ENCODE measurements at places on chromosomes 13 and 19.

DNA sequence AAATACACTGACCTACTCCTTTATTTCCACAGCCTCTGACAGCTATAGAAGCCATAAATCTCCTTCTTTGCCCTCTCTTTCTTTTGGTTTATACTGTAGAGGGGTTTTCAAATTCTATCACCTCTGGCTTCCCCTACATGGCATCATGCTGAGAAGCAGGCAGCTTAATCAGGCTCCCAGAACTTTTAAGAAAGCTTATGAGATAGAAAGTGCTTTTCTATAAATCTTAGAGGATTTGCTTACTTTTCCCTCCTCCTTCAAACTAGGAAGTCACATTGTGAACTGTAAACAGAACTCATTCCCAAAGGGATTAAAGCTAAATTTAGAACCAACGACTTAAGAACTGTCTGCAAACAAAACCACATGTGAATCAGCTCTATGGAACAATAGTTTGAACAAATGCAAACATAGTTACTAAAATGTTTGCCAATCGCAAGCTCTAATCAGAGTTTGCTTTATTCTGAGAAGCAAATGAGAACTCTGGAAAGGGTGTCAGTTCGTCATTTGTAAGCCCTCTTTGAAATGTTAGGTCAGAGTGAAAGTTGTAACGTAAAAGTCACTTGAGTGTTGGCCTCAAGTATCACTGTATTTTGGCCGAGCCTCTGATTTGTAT, 344.1 kb downstream of the RFC3 start:
- peak; percentile 23 for DNase-seq

DNA sequence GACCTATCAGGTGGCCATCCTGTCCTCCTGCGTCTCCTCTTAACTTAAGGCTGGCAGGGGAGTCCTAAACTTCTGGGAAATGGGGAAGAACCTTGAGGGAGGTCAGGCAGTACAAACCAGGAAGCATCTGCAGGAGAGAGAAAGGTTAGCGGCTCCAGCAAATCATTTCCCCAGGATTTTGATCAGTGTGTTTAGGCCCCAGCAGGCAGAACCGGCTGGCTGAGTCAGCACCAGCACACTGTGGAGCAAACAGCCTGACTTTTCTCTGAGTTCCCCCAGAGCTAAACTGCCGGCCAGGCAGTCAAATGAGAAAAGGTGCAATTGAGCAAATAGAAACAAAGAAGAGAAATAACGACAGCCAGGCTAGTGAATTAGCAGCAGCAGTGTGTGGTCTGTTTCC, 46.7 kb upstream of the MEDAG start:
- no peak for DNase-seq

DNA sequence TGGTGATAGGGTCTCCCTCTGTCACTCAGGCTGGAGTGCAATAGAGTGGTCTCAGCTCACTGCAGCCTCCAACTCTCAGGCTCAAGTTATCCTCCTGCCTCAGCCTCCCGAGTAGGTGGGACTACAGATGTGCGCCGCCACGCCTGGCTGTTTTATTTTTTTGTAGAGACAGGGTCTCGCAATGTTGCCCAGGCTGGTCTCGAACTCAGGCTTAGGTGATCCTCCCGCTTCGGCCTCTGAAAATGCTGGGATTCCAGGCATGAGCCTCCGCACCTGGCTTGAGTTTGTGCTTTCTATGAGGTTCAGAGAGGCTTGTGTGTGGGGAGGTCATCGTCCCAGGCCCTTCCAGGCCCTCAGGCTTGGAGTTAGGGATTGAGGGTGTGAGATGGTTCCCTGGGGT, 39.2 kb upstream of the TNFAIP8L1 start:
- DNase-seq, result no peak

GRCh38 chr13:74092711-74093110, 41.5 kb downstream of the KLF12 start:
- no peak for DNase-seq

GRCh38 chr13:46925486-46925885, 28.6 kb upstream of the HTR2A start:
- no peak for DNase-seq

GRCh38 chr13:72097568-72097967, 230.6 kb upstream of the DACH1 start:
- no peak for DNase-seq

DNA sequence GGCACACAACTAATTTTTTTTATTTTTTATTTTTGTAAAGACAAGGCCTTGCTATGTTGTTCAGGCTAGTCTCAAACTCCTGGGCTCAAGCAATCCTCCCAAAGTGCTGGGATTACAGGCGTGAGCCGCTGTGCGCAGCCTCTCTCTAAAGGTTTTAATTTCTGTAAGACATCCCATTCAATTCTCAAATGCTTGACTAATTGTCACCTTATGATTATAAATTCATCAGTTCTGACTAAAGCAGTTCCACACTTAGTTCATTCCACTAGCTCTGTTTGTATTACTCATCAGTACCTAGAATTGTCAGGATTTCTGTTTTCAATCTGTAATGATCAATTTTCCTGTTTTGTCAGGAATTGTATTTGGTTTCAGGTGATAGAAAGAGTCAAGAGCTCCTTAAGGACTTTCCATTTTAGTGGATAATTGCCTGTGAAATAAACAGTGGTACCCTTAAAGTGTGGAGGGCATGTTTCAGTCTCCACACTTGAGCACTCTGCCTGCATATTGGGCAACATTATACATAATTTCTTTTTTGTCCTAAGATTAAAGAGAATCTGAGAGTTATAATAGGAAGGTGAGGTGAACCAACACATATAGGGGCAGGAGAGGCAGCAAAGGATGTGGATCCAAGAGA, 27.6 kb downstream of the GPALPP1 start:
- DNase-seq, result no peak

DNA sequence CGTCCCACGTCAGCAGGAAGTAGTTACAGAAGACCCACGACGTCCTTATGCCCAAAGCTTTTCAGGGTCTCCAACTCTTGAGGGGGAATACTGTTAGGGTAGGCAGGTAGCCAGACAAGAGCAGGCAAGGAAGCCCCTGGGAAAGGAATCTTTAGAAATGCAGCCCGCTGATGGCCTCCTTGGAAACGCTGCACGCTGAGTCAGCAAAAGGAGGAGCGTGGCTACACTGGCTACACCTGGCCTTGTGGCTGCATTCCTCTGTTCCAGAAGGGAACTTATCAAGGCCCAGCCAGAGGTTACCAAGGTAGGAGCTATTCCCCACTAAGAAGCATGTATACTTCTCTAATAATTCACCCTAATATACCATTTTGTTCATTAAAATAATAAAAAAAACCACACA, 2.0 kb downstream of the ERVV-1 start:
- no peak for DNase-seq

GRCh38 chr13:34176633-34177032, 358.7 kb downstream of the RFC3 start:
- no peak for DNase-seq

- DNase-seq, result no peak
Measured at GRCh38 chr13:27151798-27152599, 19.6 kb downstream of the USP12 start.

- no peak for DNase-seq
Measured at GRCh38 chr13:43558326-43558725, 228.4 kb downstream of the ENOX1 start.

DNA sequence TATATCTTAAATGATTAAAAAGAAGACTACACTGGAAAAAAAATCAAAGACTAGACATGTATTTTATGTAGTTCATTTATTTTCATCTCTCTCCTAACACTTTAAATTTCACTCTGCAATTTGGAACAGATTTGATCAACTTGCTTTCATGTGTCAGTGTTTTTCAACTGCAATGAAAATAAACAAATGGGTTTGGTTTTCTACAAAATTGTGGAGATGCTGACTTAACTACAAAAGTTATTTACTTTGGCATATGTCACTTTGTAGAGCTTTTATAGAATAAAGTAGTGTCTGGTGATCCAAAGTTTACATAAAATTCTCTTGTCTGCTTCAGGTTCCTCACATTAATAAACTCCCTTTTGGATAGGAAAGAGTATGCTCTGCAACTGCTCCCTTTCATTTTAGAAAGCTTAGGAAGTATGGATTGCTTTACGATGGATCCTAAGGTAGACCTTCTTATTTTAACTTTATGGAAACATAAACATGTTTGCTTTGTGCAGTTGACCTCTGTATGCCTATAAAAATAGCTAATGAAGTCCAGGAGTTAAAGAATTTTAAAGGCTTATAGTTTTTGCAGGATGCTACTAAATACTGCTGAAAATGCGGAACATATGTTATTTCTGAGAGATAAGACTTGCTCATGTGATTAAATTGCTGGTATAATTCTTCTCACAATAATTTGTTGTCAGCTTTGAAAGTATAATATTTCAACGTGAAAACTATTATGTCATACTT, 815.9 kb downstream of the PCDH9 start:
- no peak for DNase-seq

GRCh38 chr13:81395368-81395767, 1054.4 kb upstream of the SPRY2 start:
- no peak for DNase-seq

DNA sequence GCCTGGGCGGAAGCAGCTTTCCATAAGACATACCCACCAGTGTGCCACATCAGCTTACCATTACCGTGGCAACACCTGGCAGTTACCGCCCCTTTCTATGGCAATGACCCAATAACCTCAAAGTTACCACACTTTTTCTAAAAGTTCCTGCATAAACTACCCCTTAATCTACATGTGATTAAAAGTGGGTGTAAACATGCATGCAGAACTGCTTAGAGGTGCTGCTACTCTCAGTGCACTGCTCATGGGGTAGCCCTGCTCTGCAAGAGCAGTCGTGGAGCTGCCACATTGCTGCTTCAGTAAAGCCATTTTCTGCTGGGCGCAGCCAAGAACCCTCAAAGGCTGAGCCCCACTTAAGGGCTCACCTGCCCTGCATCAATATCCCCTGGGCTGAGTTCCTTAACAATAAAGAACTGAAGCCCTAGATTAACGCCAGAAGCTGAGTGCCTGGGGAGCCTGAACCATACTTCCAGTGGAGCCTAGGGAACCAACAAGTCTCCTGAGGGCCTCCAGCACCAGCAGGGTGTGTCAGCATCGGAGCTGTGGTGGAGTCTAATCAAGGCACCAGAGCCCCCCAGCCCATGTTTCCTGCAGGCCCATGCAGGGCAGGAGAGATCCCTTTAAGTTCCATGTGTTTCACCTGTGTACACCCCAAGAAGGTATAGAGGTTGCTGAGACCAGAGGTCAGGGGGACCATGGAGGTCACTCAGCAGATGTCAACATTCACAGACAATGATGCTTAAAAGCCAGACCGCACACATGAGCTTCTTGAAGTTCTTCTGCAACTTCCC, 1198.1 kb downstream of the UQCRFS1 start:
- DNase-seq, result no peak

- no peak for DNase-seq
Measured at GRCh38 chr19:35059006-35059798, 17.7 kb downstream of the HPN start.

GRCh38 chr19:46815833-46816627, 27.6 kb upstream of the SLC1A5 start:
- no peak for DNase-seq

GRCh38 chr19:34712395-34713261, 21.4 kb upstream of the ZNF181 start:
- DNase-seq, result peak; percentile 17

GRCh38 chr13:78160793-78161192, 242.2 kb upstream of the EDNRB start:
- DNase-seq, result no peak

DNA sequence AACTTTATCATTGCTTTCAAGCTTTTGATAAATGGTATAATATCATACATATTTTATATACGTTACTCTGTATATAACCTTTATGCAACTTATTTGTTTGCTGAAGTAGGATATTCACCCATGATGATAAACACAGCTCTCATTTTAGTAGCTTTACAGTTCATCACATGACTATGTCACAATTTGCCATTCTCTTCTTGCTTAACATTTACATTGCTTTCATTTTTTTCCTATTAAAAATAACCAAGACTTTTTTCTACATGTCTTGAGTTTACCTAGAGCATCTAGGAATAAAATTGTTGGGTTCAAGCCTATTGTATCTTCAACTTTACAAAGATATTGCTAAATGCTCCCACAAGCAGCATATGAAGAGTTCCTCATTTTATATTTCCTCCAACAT, 54.0 kb downstream of the KCNRG start:
- no peak for DNase-seq

GRCh38 chr13:77515785-77516184, 19.7 kb upstream of the SCEL start:
- no peak for DNase-seq

GRCh38 chr19:32829345-32829896, 40.1 kb downstream of the SLC7A9 start:
- no peak for DNase-seq

GRCh38 chr19:45451131-45451849, 16.5 kb upstream of the FOSB start:
- no peak for DNase-seq
